ENCODE measurements at places on chromosomes 2 and 18.
A peak's percentile ranks its signal among the peaks of the same experiment; 100 is the strongest.

DNA sequence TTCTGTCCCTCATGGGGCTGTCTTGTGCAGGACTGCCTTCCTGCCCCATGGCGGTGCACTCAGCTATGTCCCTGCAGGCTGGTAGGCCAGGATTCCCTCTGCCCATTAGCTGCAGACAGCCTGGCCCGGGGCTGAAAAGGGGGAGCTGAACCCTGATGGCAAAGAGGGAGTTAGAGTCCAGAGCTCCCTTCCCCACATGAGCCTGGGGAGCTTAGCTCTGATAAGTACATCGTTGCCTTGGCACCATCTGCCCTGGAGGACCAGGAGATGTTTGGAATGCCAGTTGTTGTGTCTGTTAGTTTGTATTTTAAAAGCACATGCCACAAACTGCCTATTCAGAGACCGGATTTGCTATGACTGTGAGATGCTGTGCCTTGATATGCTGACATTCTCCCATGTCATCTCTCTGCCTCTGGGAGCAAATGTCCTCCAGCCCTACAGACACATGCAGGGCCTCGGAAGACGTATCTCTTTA, 65.1 kb upstream of the AFF3 start:
- no peak for DNase-seq

- no peak for DNase-seq
These were observed 27.4 kb downstream of the ITSN2 start for GRCh38 chr2:24332791-24333540.

GRCh38 chr2:1739322-1739957, 4.9 kb downstream of the PXDN start:
- DNase-seq: no peak

DNA sequence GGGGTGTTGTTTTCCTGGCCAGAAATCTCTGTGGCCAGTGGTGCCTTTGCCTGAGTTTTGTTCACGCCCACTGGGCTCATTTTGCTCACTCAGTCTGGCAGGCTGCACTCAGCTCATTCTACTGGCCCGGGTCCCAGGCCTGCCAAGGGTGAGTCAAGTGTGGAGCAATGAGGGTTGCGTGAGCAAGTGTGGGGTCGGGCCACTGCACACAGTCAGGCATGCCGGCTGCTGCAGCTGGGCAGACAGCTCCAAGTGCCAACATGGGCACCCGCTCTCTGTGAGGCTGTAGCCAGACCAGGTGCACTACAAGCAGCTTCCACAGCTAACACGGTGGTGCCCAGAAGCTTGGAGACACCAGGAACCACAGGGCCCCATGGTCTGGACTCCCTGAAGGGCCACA, 801.1 kb upstream of the RAB6C start:
- DNase-seq: peak; percentile 1

DNA sequence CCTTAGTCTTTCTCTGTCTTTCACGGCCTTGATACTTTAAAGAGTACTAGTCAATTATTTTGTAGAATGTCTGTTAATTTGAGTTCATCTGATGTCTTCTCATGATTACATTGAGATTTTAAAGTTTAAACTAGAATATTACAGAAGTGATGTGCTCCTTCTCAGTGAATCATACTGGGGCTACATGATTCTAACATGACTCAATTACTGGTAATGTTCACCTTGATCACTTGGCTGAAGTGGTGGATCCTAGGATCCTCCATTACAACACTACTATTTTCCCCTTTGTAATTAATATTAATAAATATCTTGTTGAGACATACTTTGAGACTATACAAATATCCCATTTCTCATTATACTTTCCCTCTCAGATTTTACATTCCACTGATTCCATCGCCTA, 148.5 kb downstream of the CAMKMT start:
- no peak for DNase-seq

- no peak for DNase-seq
These were observed 94.9 kb downstream of the ARL6IP6 start for GRCh38 chr2:152813351-152813750.

Data from GM04504 (cell line).